Activated naive CD4-positive, alpha-beta T cell treated with anti-CD3 and anti-CD28 coated beads for 36 hours (primary cell): ENCODE measurements at places on chromosomes 3 and 15.

DNA sequence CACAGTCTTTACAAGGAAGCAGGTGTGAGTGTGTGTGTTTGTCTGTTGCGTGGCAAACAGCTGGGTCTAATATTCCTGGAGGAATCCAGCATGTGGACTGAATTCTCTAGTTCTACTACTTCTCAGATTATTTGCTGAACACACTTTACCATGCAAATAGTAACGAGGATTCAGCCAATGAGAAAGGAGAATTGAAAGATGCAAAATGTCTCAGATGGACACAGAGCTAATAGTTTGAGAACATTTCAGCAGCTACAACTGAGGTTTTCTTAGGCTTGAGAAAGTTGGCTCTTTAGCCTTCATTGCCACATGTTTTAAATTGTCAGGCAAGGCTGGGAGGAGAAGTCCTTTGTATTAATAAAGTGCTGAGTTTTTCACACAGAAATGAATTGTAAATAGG lies 568.0 kb upstream of the MDFIC2 start:
- no peak for DNase-seq

- no peak for DNase-seq
Observed at GRCh38 chr15:97235611-97235985, 724.9 kb upstream of the ARRDC4 start.

- DNase-seq: no peak
Observed at GRCh38 chr3:45987368-45988291, 8.0 kb downstream of the FYCO1 start.

DNA sequence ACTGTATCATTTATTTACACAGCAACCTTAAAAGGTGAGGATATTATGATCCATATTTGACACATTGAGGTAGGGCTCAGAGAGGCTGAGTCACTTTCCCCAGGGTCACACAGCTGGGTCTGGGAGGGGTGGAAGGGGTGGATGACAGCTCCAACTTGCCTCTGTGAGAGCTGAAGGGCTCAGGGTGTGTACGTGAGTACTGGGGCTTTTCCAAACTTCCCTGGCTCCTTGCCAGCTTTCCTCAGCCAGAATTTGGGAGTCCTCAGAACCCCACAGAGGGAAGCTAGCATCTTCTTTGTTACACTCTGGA lies 58.3 kb upstream of the SLC6A11 start:
- DNase-seq: peak; percentile 37

DNA sequence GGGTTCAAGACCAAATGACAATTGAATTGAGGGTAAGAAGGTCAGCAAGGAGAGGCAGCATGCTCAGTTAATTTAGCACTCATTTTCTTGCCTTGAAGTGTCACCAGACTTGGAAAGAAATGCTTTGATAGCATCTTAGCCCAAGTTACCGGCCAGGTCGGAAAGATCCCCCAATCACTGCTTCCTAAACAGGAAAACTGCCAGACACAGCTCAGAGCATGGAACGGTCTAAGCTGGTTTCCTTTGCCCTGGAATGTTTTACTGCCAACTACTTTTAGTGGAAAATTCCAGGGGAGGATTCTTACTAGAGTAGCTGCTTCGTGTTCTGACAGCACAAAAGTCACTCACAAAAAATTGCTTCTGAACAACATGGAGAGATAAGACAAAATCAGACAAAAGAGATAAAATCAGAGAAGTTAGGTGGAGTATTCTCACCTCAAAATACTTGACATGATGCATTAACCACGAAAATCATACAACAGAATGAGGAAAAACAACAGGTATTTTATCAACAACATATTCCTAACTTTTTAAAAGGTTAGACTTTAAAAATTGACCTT lies 65.5 kb downstream of the CCR4 start:
- no peak for DNase-seq

- DNase-seq: peak; percentile 61
Observed at GRCh38 chr3:151156618-151157216, 46.3 kb downstream of the GPR171 start.

- no peak for DNase-seq
Observed at GRCh38 chr3:189300345-189300744, 128.6 kb downstream of the TPRG1 start.

DNA sequence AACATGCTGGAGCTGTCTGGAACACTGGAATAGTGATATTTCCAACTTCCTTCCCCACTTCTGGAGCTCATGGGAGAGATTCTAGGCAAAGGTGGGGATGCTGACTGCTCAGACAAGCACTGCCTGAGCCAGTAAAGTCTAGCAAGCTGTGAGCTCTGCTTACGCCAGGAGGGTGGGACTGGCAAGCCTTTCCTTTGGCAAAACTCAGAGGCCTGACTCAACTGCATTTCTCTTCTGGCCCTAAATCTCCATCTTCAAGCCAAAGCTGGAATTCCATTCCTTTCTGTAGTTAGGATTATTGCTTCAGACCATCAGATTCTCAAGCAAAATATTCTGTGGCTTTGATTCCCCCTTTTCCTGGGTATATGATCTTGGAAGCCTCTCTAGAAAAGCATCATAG lies 20.3 kb upstream of the EPB42 start:
- no peak for DNase-seq

DNA sequence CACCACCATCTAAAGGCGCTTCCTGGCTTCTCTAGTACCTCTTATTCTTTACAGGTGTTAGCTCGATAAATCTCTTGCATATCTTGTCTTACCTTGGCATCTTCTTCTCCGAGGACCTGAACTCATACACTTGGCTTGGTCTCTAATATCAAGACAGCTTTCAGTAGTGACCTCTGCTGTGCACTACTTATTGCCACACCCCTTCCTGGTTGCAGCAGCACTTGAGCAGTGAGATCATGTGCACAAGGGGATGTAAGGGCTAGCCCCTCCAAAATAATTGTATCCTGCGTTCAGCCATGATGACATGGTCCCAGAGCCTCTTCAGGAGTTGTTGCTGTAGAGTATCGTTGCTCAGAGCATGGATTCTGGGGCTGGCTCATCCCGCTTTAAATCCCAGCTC lies 1.3 kb upstream of the PLA1A start:
- no peak for DNase-seq

DNA sequence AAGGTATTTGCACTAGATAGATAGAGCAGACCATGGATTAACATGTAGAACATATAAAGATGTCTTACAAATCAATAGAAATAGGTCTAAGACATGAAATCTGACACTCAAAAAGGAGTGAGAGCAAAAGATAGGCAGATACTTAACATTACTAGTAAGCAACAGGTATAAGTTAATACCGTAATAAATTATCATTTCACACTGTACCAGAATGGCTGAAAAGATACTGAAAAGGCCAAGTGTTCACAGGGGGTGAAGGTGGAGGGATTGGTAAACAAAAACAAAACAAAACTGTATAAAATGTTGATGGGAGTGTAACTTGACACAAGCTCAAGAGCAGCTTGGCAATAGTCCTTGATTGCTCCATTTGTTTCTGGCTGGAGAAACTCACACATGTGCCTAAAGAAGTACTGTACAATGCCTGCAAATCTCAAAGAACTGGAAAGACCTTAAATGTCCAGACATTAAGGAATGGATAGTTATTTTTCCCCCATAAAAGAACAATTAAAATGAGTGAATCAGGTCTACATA lies 3.5 kb downstream of the NSMCE3 start:
- no peak for DNase-seq

DNA sequence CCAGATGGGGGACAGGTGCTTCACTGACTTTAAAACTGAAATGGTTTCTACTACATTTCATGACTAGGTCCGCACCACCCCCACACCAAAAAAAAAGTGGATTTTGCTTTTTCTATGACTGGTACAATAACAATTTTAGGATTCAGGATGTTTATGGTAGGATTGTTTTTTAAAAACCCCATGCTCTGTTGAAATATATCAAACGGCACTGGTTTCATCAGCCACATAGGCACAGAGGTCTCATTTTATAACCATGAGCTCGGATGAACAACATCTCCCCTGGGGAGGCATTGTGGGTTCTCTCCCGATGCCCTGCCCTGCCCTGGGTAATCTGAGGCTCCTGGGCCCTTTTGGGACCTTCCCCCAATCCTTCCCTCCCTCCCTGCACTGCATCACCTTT lies 202.7 kb upstream of the KBTBD8 start:
- no peak for DNase-seq

GRCh38 chr3:127589600-127590281 lies 792 bp downstream of the TPRA1 start:
- peak; percentile 31 for DNase-seq

DNA sequence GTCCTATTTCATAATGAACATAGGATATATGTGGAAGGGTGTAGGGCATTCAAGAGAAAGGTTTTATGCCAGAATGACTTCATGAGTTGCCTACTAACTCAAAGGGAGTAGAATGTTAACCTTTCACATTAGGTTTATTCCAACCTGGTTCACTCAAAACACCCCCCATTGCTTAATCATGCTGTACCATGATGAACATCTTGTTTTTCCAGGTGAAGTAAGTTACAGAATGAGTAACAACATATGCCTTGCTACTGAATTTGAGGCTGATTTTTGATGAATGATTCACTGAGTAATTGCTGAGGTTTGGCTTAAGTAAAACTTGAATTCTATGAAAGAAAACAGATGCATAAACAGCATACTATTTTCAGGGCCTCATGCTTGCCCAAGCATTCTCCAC lies 5.9 kb upstream of the CLDN16 start:
- DNase-seq: no peak

DNA sequence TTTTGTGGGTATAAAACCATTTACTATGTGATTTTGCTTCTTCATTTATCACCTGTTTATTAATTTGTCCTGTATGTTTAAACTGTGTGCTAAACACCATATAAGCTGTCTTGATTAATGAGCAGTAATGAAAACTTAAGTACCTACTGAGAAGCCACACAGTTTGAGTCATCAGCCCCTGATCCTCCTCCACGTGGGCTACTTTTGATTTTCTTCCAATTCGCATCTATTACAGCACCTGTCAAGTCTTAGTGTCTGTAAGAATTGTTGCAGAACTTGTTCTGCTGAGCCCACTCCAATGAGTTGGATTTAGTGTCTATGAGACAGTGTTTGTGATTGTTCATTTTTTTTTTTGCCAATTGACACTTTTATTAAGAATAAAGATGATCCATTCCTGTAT lies 16.8 kb downstream of the EPHA6 start:
- no peak for DNase-seq

- DNase-seq: peak; percentile 52
Observed at GRCh38 chr3:16824081-16824696, 60.6 kb upstream of the PLCL2 start.

GRCh38 chr3:14124223-14124614 lies 451 bp downstream of the CHCHD4 start:
- DNase-seq: peak; percentile 68

DNA sequence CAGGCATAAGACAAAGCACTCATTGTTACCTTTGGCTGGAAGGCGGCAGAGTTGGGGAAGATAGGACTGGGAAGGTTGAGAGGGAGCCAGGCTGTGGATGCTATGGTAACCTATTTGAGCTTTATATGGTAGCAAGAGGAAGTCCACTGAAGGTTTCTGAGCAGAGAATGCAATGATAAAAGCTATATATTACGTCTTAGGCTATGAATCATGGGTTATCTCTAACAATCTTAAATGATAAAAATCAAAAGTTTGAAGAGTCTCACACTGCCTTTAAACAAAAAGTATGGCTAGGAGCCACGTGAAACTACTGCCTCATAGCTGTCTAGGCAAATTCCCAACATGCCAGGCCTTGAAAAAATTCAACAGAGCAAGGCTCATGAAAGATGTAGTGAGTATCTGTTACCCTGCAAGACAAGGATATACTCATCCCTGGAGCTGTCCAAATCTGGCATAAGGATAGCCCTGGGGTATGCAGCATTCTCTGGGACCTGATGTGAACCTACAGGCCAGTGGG lies 4.1 kb downstream of the P3H2 start:
- no peak for DNase-seq

- no peak for DNase-seq
Observed at GRCh38 chr15:65335278-65336055, 31.0 kb downstream of the RNU5B-1 start.

DNA sequence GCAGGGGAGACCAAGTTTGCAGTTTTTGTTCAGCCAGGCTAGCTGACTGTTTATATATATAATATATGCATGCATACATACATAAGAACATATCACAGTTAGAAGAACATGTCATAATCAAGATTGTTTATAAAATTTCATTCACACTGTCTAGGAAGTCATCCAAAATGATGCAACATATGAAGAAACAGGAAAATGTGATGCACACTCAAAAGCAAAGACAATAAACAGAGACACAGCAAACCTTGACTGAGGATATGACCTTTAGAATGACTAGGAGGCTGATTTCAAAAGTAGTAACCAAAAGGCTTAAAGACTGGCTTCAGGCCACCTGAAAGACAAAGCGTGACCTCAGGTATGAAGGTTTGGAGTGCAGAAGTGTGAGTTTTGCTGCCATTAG lies 166.2 kb upstream of the NDN start:
- no peak for DNase-seq

DNA sequence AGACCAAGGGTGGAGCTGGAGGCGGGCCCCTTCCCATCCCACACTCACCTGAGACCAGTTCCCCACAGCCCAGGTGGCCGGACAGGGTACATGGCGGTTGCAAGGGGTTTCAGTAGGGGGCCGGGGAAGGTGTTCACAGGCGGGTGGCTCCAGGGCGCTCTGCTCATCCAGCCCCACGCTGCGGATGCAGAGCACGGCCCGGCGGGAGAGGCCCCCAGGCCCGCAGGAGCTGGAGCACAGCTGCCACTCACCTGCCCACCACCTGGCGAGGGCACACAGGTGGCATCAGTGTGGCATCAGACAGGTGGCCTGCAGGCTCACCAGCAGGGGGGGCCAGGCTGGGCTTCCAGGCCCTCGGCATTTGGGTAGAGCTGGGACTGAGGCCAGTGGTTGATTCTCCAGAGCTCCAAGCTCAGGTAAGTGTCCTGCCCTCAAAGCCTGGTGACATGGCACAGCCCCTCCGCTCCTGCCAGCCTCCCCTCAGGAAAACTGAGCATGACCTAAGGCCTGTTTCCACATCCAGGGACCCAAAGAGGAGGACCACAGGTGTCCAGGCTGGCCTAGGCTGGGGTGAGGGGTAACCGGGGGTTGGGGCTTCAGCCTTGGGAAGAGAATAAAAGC lies 43.8 kb downstream of the ADAMTS7 start:
- no peak for DNase-seq

DNA sequence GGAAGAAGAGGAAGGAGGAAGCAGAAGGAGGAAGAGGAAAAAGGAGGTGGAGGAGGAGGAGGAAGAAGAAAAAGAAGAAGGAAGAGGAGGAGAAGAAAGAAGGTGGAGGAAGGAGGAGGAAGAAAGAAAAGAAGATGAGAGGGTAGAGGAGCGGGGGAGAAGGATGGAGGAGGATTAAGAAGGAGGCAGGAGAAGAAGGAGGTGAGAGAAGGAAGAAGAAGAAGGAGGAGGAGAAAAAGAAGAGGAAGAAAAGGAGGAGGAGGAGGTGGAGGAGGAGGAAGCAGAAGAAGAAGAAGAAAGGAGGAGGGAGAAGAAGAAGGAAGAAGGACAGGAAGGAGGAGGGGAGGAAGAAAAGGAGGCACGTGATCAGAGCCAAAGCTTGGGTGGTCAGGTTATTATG lies 37.3 kb upstream of the PRTG start:
- DNase-seq: no peak
